LHCN-M2 (cell line): ENCODE measurements at places on chromosomes 2 and 18. TPM values are rescaled to one million over a fixed set of nuclear protein-coding genes. Genes with fewer than 3 reads are reported as not detected.

Gene CHST9
- total RNA-seq: not detected in 2 replicates

Gene ALPG
- total RNA-seq: not detected in 2 replicates

Gene FBLN7
- 4.4 and 5.1 TPM in 2 replicates for total RNA-seq

Gene ANKRD29
- 5.8 and 7.1 TPM in 2 replicates for total RNA-seq

Gene ANKRD62
- total RNA-seq: not detected in 2 replicates

Gene SLC23A3
- total RNA-seq: 0.06 TPM in 1 of 2 replicates, not detected in the other

Gene HOXD4
- not detected in 2 replicates for total RNA-seq

Gene MIB1
- 32.1 and 35.3 TPM in 2 replicates for total RNA-seq

Gene IL18R1
- 0.06 TPM in 1 of 2 replicates, not detected in the other for total RNA-seq

Gene SIGLEC15
- 2.9 and 5.0 TPM in 2 replicates for total RNA-seq

Gene SPAST
- total RNA-seq: 17.7 and 17.9 TPM in 2 replicates

Gene MYO5B
- total RNA-seq: 2.4 and 6.3 TPM in 2 replicates

- no peak for DNase-seq
Measured at GRCh38 chr2:167048829-167049228, 160.5 kb downstream of the XIRP2 start.

GRCh38 chr2:240611601-240612210 is 13.6 kb upstream of the GPR35 start:
- DNase-seq: no peak

DNA sequence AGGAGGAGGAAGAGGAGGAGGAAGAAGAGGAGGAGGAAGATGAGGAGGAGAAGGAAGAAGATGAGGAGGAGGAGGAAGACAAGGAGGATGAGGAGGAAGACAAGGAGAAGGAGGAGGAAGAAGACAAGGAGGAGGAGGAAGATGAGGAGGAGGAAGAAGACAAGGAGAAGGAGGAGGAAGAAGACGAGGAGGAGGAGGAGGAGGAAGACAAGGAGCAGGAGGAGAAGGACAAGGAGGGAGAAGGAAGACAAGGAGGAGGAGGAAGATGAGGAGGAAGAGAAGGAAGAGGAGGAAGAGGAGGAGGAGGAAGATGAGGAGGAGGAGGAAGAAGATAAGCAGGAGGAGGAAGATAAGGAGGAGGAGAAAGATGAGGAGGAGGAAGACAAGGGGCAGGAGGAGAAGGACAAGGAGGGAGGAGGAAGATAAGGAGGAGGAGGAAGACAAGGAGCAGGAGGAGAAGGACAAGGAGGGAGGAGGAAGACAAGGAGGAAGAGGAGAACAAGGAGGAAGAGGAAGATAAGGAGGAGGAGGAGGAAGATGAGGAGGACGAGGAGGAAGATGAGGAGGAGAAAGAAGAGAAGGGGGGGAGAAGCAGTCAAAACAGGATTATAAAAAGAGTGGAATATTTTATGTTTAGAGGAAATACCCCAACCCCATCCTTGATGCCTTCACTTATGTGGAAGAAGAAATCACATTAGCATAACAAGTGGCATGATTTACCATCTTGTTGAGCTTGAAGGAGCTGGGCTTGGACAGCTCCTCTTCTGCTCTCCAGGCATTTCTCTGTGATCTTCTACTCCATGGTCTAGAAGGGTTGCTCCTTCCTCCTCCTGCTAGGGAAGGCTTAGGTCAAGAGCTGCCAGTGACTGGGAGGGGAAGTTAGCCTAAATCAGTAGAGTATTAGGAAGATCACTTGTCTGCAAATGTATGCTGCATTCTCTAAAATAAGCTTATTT is 45.3 kb upstream of the KCTD1 start:
- DNase-seq: no peak

DNA sequence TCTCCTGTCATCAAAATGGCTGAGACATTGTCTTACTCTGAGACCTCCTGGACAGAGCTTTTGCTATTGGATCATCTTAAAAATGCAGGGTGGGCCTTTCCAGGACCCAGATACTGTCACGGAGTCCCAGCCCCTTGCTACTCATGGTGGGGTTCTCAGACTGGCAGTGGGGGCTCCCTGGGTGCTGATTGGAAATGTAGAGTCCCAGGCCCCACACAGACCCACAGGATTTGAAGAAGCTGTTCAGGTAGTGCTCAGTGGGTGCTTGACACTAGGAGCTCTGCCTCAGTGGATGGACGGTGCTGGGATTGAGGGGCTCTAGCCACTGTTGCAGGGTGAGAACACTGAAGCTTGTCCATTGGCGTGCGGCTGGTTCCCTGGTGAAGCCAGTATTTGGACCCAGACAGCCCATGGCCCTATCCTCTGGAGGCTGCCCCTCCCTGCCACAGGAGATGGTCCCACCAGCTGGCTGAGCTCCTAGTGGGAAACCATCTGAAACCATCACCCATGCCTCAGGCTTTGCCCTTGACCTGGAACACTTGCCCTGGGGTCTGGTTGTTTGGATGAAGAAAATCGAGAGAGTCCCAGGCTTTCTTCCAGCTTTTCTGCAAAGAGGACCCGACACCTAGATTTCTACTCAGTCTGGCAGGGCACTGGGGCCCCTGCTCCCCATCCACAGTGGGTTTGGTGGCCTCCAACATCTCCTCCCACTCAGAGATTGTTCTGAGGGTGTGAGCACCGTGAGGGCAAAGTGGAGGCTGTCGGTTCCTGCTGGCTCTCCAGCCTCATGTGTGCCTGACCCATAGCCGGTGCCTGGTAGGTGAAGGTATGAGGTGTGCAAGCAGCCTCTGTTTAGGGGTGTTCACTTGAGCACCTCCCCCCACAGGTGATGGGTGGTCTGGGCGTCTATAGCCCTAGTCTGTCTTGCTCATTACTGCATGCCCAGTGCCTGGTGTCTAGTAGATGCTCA is 30.1 kb downstream of the MROH2A start:
- DNase-seq: no peak

DNA sequence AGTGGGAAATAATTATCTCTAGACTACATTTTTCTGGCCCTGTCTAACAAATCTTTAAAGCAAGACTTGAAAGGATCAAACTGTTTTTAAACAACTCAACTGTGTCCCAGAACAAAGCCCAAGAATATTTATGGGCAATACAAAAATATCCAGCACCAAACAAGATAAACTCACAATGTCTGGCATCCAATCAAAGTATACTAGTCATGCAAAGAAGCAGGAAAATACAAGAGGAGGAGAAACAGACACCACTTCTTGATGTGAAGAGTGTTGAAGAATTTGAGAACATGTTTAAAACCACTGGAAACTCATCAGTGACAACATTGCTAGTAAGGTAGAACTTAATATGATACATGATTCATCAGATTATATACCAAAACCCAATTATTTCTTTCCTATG is 66.1 kb upstream of the CDC42EP3 start:
- peak; percentile 56 for DNase-seq

- no peak for DNase-seq
Measured at GRCh38 chr2:205586626-205587025, 95.7 kb upstream of the NRP2 start.

GRCh38 chr2:70855667-70856066 is 20.1 kb upstream of the CD207 start:
- peak; percentile 9 for DNase-seq

DNA sequence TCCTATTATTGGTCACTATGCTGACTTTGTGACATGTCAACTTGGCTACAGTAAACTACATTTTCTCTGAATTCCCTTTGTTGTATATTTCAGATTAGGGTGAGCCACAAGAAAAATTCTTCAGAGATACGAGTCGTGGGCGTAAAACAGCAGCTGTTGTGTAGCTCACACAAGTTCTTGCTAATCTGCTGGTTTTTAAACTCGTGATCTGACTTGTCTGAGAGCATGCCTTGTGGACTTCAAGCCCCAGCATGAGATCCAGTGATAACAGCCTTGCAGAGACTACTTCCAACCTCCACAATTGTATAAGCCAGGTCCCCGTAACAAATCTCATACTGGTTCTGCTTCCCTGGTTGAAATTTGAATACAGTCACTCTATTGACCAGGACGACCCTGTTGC is 259.8 kb upstream of the LYPD1 start:
- DNase-seq: peak; percentile 49

GRCh38 chr18:51097021-51097822 is 67.2 kb downstream of the SMAD4 start:
- DNase-seq: no peak

DNA sequence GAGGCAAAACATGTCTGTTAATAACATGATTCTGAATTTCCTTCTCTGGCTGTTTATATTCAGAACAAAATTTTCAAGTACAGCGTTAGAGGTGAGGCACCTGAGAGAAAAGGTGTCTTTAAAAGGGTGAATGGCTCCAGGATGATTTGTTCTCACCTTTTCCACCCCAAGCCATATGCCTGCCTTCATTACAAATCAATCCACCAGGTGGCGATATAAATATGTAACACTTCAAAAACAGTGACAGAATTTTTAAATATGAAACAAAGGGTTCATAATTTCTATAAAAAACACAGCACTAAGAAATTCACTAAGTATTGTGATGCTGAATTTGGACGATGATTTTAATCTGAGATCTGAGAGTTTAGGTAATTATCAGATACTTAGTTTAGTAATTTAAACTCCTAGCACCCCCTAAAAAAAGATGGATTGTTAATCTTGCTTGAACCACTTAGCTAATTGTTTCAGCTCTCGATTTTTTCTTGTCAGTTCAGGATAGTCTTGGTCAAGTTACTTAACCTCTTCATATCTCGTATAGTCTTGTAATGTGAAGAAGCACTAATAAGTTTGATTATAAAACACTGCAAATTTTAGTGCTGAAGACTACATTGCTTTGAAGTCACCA is 528.8 kb downstream of the CPS1 start:
- DNase-seq: peak; percentile 20

DNA sequence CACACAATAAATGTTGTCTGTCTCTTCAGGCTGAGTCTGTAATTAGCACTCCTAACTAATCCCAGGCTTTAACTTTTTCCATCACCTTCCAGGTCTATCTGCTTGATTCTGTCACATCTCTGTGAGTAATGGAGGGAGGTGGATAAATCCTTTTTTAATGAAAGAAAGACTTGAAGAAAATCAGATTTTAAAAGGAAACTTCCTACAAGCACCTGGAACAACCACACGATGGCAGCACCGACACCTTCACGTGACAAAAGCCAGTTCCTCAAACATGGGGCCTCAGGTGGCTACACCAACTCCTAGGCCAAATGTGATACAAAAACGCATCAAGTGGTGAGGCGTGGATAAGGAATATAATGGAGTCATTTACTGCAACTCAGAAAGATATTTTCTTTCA is 41.8 kb downstream of the TGFBRAP1 start:
- peak; percentile 36 for DNase-seq

DNA sequence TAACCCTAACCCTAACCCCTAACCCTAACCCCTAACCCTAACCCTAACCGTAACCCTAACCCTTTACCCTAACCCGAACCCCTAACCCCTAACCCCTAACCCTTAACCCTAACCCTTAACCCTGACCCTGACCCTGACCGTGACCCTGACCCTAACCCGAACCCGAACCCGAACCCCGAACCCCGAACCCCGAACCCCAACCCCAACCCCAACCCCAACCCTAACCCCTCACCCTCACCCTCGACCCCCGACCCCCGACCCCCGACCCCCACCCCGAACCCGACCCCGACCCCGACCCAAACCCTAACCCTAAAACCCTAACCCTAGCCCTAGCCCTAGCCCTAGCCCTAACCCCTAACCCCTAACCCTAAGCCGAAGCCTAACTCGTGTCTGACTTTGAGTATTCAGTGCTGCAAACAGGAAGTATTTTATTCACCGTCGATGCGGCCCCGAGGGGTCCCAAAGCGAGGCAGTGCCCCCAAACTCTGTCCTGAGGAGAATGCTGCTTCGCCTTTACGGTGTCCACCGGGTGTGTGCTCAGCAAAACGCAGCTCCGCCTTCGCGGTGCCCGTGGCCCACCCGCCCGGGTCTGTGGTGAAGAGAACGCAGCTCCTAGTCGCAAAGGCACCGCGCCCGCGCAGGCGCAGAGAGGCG is 36.0 kb downstream of the FAM110C start:
- no peak for DNase-seq

DNA sequence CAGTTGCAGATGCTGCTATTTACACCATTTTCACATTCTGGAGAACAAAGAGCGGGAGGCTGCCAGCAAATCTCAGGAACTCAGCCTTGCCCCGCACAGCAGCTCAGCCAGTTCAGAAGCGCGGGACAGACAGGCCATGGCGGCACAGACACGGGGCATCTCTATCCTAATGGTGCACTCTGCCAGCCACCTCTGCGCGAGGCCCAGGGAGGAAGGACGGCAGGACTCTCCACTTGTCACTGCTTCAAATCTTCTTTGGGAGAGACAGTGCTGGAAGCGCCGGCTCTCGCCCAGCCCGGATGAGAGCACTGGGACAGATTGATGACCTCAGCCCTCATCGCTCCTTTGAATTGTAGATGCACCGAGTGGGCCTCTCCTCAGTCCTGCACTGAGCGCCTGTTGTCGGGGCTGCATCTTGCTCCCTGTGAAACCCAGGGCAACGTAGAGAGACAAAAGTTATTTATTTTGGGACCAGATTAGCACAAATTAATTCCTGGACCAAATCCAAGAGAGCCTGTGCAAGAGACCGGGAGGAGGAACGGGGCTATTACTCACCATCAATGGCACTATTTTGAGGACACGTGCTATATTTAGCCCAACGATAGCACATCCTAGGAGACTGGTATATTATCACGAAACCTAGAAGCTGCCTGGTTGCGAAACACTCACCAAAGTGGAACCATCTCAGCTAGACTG is 211.4 kb upstream of the SMIM21 start:
- DNase-seq: peak; percentile 82

DNA sequence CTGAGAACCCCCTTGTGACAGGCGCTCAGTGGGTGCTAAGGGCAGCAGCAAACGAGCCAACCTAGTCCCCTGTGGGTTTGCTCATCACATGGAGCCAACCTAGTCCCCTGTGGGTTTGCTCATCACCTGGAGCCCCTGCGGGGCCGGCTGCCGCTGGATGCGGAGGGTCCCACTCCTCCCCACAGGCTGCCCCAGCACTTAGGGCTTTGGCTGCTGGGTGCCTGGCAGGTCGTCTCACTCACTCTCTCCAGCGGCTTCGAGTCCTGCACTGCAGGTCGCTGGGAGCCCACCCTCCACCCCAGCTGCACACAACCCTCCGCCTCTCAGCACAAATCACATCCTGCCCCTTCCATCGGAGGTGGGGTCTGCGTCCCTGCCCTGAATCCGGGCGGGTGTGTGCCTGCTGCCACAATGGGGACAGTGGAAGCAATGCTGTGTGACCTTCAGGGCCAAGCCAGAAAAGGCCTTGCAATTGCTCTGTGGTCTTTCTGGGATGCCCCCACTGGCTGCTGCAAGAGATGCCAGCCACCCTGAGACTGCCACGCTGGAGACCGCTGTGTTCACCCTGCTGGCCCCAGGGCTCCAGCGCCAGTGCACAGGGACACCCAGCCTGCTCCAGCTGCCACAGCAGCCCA is 248.1 kb upstream of the SALL3 start:
- no peak for DNase-seq

DNA sequence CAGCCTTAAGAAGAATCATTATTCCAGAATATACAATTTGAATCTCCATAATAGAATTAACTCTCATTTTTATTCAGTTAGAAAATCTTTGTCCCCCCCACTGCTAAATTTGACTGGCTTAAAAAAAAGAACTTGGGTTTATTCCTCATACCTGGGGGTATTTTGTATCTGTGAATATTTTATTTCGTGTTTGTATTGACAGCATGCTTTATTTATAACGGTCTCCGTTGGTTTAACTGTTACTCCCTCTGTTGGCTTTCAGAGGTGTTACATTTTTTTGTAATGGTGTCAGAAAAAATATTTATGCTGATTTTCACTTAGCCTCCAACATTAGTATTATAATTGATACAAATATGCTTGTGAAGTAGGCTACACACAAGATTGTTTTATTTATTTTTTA is 109.1 kb downstream of the HAUS1 start:
- DNase-seq: no peak

GRCh38 chr18:31042084-31042405 is 497 bp downstream of the DSC3 start:
- DNase-seq: no peak
